ENCODE measurements at places on chromosomes 3 and 15.

GRCh38 chr3:29754346-29754745 lies 473.5 kb downstream of the RBMS3 start:
- no peak for DNase-seq

GRCh38 chr3:38521391-38521987 lies 25.3 kb downstream of the EXOG start:
- DNase-seq, result peak; percentile 74

DNA sequence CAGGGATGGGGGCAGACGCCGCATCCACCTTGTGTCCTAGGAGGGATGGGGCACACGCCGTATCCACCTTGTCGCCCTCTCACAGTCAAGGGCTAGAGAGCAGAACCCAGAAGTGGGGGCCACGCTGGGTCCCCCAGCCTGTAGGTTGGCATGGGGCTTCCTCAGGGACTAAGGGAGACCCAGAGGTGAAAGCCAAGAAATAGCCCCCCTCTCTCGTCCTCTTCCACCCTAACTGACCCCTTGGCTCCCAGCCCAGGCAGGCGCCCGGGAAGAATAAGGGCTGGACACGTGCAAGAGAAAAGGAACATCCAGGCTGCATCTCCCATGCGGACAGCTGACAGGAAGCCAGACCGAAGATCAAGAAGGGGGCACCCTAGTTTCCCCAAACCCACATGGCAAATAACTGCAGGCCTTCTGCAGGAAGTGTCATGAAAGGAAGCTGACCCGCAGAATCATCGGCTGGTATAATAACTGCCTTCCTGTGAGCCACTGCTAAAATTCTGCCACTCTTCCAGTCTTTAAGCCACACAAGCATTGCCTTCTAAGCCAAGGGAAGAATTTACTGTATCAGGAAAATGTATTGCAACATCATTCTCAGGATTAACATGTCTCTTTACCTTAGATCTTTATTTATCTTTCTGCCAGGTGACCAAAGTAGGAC lies 38.5 kb upstream of the TFRC start:
- DNase-seq, result no peak

- DNase-seq, result no peak
These were observed 19.6 kb downstream of the PPARG start for GRCh38 chr3:12308517-12308916.

- no peak for DNase-seq
These were observed 358.1 kb downstream of the NSUN3 start for GRCh38 chr3:94420931-94421330.

- DNase-seq, result no peak
These were observed 12.7 kb upstream of the ST3GAL6 start for GRCh38 chr3:98750276-98750919.

GRCh38 chr3:188400494-188401243 lies 246.7 kb downstream of the LPP start:
- DNase-seq, result no peak

- no peak for DNase-seq
These were observed 80.5 kb upstream of the WNT5A start for GRCh38 chr3:55567615-55568014.

- DNase-seq, result no peak
These were observed 34.6 kb upstream of the CACNA2D3 start for GRCh38 chr3:54087581-54088410.

DNA sequence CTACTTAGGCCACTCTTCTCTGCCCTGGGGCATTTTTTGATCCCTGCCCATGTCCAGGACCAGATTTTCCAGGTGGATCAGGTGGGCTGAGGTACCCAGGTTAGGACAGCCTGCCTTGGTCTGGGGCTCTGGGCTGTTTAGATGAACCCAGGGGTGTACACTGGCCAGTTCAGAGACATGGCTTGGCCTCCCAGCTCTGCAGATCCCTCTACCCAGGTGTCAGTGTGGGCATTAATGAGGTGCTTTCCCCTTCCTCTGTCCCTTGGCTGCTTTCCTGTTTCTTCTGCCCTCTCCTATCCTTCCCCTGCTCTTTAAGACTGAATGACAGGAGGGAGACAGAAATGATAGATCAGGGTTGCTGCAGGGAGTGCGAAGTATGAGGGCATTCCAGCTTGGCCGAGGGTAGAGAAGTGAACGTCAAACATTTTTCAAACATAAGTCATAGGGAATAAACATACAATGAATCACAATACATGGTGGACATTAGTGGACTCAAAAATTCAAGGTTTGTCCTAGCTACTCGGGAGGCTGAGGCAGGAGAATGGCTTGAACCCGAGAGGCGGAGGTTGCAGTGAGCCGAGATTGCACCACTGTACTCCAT lies 30.5 kb downstream of the RTP1 start:
- no peak for DNase-seq

GRCh38 chr3:14791343-14791945 lies 27.3 kb upstream of the FGD5 start:
- peak; percentile 71 for DNase-seq

DNA sequence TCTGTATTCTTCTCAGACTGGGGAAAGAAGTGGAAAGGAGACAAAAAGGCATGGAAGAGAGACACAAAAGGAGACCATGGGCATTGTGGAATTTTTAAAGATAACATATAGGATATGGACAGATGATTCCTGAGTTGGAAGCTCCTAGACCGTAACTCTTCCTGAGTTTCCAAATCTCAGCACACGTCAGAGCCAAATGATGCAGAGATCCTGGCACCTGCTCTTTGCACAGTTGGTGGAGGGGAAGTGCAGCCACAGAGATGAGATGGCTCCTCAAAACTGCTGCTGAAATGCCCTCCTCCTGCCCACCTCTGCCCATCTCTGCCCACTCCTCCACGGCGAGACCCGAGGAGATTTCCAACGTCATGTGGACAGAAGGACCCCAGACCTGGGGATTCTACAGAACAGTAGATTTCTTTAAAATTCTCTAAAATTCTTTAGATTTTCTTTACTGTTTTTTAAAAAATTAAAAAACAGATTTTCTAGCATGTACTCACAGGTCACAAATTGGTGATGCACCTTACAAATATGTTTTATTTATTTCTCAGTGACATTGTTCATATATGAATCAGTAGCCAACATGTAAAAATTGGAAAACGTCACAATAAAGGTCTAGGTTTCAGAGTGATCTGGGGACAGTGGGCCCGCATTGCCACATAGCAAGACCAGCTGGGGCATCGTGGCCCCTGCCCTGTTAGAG lies 8.1 kb downstream of the CPN2 start:
- DNase-seq, result no peak

GRCh38 chr15:101530224-101530958 lies 40.9 kb upstream of the PCSK6 start:
- no peak for DNase-seq

DNA sequence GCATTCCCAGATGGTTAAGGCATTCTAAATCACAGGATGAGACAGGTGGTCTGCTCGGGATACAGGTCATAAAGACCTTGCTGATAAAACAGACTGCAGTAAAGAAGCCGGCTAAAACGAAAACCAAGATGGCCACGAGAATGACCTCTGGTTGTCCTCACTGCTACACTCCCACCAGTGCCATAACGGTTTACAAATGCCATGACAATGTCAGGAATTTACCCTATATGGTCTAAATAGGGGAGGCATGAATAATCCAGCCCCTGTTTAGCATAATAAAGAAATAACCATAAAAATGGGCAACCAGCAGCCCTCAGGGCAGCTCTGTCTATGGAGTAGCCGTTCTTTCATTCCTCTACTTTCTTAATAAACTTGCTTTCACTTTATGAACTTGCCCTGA lies 151.1 kb downstream of the ZNF385D start:
- no peak for DNase-seq

DNA sequence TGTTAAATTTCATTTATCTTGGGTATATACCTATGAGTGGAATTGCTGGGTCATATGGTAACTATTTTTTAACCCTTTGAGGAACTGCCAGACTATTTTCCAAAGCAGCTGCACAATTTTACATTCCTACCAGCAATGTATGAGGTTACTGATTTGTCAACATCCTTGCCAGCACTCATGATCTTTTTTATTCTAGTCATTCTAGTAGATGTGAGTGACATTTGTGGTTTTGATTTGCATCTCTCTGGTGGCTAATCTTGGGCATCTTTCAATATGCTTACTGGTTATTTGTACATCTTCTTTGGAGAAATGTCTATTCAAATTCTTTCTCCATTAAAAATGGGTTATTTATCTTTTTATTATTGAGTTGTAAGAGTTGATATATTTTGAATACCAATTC lies 21.3 kb upstream of the LRRC58 start:
- DNase-seq, result no peak

GRCh38 chr3:42745776-42746454 lies 27.1 kb downstream of the CCDC13 start:
- DNase-seq, result no peak

DNA sequence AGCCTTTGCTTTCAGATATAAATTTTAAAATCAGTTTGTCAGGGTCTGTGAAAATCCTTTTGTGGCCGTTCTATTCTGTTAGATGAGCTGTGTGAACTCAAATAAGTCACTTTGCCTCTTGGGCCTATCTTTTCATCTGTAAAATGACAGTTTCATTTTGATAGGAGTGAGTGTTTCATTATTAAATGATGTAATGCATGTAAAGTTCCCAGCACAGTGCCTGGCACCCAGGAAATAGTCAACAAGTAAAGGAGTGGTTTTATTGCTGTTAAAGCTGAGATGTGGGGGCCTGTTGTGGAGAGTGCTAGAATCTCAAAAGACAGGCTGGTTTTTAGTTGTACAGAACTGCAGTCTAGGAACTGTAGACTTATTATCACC lies 394.5 kb upstream of the CFAP20DC start:
- peak; percentile 32 for DNase-seq

- DNase-seq, result no peak
These were observed 83.4 kb upstream of the STT3B start for GRCh38 chr3:31449318-31449717.

GRCh38 chr3:108031895-108032294 lies 58.9 kb downstream of the CD47 start:
- DNase-seq, result no peak

DNA sequence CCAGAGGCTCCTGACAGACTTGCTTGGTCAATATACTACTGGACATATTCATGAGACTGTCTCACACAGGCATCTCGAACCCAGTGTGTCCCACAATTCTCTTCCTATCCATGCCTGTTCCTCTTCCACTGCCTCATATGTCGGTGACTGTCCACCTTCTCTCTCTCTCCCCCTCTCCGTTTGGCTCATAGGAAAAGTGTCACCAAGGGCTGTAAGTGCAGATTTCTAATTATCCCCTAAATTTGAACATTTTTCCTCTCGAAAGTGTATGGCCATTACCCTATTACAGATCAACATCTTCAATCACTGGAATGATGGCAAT lies 22.5 kb upstream of the MUC20 start:
- DNase-seq, result no peak

- DNase-seq, result no peak
These were observed 15.7 kb downstream of the TF start for GRCh38 chr3:133761605-133762484.

DNA sequence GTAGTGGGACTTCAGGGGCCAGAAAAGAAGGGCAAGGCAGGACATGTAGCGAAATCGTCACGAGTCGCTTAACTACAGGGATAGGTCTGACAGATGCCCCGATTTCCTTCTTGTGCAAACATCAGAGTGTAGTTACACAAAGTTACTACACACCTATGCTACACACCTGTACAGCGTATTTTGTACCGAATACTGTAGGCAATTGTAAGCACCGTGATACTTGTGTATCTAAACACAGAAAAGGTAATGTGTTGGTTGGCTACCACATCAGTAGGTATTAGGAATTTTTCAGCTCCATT lies 515 bp upstream of the MTHFS start:
- DNase-seq, result no peak

DNA sequence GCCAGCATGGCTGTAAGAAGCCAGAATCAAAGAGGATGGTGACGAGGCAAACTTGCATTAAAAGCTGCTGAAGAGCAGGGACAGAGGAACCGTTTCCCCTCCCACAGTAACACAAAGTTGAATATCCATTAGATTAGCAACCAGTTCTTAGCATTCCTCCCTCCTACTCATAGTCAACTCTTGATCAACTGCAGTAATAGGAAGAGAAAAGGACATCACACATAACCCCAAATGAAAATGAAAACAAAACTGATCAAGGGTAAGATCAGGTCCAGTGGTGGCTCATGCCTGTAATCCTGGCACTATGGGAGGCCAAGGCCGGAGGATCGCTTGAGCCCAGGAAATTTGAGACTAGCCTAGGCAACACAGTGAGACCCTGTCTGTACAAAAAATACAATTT lies 165.2 kb downstream of the GREM1 start:
- DNase-seq, result no peak

GRCh38 chr3:6709178-6709577 lies 151.7 kb upstream of the GRM7 start:
- no peak for DNase-seq

- DNase-seq, result no peak
These were observed 222.3 kb upstream of the CMC1 start for GRCh38 chr3:28018925-28019718.

GRCh38 chr3:7874116-7874515 lies 627.5 kb upstream of the LMCD1 start:
- DNase-seq, result no peak

- DNase-seq, result no peak
These were observed 51.3 kb downstream of the TIPARP start for GRCh38 chr3:156725682-156726081.

DNA sequence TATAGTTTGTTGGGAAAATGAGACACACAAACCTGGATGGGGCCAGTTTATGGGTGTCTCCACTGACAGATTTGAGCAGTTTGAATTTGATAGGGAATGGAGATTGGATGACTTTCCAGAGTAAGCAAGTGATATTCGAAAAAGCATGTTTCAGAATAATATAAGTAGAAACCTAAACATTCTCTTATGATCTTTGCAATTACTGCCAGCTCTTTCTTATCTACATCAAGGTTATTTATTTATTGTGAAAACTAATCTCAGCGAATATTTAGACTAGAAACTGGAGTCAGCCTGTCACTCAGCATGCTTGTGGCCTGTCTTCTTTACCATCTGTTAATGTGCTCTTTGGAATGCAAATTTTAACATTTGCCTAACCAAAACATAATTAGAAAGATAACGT lies 57.8 kb upstream of the SPPL2A start:
- no peak for DNase-seq

GRCh38 chr15:67085818-67086636 lies 20.6 kb downstream of the SMAD3 start:
- peak; percentile 77 for DNase-seq

DNA sequence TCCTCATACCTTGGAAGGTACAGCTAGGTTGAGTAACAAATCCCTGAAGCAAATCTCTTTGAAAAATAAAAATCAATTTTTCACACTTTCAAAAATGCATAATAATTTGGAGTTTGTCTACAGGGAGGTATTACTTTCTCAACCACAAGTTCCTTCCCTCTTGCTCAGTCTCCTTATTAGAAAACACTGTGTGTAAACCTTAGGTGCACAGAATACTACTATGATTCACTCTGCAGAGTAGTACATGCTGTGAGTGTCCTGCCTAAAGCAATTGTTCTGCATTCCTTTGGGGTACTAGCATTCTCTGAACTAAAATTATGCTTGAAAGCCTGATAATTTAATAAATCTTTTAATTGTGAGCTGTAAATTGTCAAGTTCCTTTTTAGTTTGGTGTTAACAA lies 115.9 kb upstream of the EPHA3 start:
- no peak for DNase-seq

DNA sequence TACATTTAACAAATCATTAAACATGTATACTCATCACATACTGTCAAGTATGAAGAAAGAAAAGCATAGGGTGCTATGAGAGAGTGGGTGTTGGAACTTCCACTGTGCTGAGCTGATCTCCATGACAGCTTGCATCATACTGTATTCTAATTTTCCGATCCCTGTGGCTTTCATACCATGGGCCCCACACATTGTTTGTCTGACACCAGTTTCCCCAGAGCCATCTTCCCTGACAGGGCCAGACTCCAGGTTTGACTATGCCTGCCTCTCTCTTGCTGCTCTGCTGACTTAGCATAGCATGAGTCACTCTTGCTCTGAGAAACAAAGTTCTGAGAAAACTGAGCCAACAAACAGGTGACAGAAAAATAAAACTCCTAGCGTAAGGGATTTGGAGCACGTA lies 37.0 kb upstream of the CASR start:
- DNase-seq, result peak; percentile 79
